ENCODE measurements at places on chromosomes 4 and X. TPM values are rescaled to one million over a fixed set of nuclear protein-coding genes. Genes with fewer than 3 reads are reported as not detected.

DNA sequence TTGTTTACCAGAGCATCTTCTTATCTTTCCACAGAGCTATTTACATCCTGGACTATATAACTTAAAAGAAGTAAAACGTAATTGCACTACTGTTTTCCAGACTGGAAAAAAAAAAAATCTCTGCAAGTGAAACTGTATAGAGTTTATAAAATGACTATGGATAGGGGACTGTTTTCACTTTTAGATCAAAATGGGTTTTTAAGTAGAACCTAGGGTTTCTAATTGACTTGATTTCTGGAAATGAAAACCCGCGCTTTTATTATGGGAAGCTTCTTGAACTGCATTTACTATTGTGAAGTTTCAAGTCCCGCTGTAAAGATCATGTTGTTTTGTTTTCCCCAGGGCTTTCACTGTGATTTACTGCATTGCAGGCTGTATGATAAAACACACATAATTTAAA lies 162.7 kb downstream of the STIM2 start:
- no peak for DNase-seq

GRCh38 chr4:8399298-8399697 lies 41.2 kb downstream of the ACOX3 start:
- no peak for DNase-seq

- no peak for DNase-seq
Observed at GRCh38 chr4:25753239-25753638, 97.6 kb downstream of the SLC34A2 start.

DNA sequence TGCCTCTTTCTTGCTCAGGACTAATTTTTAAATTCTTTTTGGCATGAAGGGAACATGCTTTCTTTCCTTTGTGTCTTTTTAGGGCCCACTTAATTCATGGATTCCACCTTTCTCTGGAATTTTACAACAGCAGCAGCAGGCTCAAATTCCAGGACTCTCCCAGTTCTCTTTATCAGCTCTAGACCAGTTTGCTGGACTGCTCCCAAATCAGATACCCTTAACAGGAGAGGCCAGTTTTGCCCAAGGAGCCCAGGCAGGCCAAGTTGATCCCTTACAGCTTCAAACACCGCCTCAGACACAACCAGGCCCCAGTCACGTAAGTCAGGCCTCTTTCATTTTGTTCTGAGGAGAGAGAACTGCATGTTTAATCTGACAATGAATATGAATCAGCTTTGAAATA lies 2.3 kb downstream of the ODAM start:
- DNase-seq = no peak

GRCh38 chrX:23803931-23804381 lies 21.0 kb downstream of the SAT1 start:
- DNase-seq = no peak

DNA sequence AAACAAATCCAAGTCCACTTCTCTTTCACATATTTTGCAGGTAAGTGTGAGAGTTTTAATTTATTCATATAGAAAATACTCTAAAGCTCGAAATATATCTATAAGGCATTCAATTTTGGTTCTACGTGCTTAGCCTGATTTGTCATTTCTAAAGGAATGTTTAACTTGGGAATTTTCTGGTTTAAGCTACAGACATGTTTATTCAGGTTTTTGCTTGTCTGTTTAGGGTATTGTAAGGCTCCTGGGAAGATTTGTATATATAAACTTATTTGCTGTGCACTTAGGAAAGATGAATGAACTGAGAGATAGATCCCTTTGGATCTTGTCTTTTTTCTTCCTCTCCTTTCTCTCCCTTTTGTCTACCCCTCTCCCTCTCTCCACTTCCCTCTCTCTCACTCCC lies 185.9 kb upstream of the NEIL3 start:
- DNase-seq = no peak

- DNase-seq = no peak
Observed at GRCh38 chr4:163895378-163896005, 401.0 kb downstream of the TMA16 start.

DNA sequence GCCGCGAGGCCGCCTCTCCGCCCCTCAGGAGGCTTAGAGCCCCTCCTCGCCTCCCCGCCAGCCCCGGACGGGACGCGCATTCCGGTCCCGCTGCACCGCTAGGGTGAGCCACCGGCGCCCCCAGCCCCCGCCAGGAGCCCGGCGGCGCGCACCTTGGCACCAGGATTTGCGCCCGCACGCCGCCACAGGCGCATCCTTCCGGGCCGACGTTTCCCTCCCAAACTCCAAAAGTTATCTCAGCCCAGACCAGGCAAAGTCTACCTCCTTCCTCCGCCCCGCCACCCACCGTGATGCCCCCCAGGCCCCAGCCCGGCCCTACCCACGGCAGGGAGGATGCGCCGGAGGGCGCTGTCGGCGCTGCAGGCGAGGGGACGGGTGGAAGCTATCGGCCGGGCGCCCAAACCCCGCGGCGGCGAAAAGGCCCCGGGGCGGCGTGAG lies 538 bp downstream of the SCML2 start:
- peak; percentile 54 for DNase-seq

GRCh38 chr4:113300471-113300928 lies 251.0 kb downstream of the ANK2 start:
- no peak for DNase-seq

CCDC158 gene
- 0.09 TPM for total RNA-seq

DNA sequence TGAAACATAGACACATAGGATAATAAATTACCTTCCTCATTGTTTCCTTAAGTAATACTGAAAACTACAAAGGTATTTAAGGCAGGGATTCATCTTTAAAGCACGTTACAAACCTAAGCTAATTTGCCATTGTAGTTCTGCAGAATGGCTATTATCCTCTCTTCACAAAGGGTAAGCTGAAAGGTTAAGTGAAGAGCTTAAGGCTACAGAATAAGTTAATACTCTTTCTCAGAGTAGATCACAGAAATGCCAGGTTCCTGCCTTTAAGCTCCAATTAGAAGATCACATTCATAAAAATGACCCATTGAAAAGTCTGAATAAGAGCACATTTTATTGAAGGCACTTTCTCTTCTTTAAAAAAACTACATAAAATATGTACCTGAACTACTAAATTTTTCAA lies 42.1 kb upstream of the PRDM5 start:
- no peak for DNase-seq

METAP1 gene
- 63.5 TPM for total RNA-seq

- no peak for DNase-seq
Observed at GRCh38 chrX:31580726-31581125, 508.9 kb upstream of the FTHL17 start.

DNA sequence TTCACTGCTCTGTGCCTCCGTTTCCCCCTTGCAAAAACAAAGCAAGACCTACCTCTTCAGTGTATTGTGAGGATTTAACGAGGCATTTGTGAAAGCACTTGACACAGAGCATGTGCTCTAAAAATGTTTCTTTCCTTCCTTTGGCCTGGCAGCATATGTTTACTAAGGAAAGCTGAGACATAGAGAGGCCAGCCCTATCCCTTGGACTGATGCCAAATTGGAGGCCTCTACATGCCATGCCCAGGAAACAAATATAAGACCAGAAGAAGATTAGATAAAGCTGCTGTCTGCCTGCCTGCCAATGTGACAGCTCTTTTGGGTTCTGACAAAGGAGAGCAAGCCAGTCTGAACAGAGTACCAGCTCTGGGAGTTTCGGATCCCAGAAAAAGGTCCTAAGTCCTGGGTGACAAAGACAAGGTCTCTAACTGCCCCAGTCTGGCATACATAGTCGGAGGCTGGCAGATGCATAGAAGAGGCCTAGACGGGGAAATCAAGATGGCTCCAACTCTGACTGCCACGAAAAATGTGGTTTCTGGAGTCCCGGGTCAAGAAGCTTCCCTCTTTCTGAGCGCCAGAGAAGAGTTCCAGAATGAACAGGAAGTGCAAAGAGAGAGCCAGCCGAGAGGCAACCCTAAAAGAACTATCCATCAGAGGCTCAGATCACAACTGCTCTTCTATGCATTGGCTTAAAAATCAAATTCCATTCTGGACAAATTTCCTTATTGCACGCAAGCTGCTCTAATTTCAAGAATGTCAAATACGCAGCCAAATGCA lies 25.8 kb downstream of the OTUD6A start:
- DNase-seq = no peak

- DNase-seq = no peak
Observed at GRCh38 chrX:121135488-121136207, 88.2 kb downstream of the GLUD2 start.

MTHFD2L gene
- total RNA-seq = 10.0 TPM

DNA sequence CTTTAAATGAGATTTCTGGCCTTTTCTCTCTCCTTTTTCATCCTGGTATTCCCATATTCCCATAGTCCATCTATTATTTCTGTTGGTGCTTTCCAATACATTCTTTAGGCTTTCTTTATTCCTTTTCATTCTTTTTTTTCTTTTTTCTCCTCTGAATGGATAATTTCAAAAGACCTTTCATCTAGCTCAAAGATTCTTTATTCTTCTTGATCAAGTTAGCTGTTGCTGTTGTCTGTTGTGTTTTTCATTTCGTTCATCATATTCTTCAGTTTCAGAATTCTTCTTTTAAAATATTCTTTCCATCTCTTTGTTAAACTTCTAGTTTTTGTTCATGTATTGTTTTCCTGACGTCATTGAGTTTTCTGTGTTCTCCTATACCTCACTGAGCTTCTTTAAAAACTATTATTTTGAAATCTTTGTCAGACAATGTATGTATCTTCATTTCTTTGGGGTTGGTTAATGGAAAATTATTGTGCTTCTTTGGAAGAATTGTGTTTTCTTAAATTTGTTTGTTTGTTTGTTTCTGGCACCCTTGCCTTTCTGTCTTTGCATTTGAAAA lies 30.2 kb downstream of the STK32B start:
- no peak for DNase-seq

GRCh38 chrX:136147976-136148375 lies 643 bp downstream of the FHL1 start:
- no peak for DNase-seq

GRCh38 chrX:53305219-53305995 lies 24.0 kb upstream of the IQSEC2 start:
- no peak for DNase-seq

DNA sequence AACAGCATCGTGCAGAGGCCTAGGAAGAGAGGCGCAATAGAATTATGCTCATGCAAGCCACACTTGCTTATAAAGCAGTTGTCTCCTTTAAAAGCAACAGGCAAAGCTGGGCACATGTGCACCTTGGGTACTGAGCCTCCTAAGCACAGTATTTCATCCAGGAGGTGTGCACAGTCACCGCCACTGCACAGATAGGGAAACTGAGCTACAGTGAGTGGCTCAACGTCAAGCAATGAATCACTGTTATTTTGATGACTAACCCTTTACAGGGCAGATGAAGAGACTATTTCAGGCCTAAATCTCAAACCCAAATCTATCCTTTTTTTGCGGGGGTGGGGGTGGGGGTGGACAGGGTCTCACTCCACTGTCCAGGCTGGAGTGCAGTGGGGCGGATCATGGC lies 42.3 kb downstream of the BCOR start:
- DNase-seq = no peak

PHKA2 gene
- 22.0 TPM for total RNA-seq

DNA sequence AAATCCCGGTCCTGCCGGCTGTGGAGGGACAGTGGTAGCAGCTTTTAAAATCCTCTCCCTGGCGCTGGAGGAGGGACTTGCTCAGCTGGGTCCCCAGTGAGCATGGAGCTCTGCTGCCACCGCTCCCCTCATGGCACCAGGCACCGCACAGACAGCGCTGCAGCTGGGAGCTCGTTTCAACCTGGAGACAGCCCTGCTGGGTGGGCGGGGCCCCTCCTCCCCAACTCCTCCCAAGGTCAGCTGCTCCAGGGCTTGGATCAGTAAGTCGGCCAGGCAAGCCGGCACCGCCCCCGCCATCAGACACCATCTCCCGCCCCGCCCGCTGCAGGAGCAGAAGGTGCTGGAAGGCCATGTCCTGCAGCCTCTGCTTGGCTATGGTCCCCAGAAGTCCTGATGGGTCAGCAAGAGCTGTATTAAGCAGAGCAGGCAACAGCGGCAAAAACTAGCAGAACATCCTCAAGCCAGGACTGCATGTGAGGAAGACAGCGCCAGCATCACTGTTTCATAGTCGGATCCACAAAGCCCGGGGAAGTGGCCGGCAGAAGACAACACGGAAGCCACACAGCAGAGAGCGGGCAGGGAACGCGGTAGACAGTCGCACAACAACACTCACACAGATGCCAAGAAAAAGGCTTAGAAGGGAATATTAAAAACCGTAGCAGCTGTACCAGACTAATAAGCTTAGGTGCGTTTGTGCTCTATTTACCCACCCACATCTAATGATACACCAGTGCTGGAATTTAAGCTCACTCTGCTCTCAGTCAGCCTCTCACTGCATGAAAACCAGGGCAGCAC lies 16.2 kb downstream of the ZFYVE28 start:
- DNase-seq = peak; percentile 99

L1CAM gene
- 19.9 TPM for total RNA-seq

CRMP1 gene
- 73.1 TPM for total RNA-seq

ETDB gene
- not detected for total RNA-seq

DNA sequence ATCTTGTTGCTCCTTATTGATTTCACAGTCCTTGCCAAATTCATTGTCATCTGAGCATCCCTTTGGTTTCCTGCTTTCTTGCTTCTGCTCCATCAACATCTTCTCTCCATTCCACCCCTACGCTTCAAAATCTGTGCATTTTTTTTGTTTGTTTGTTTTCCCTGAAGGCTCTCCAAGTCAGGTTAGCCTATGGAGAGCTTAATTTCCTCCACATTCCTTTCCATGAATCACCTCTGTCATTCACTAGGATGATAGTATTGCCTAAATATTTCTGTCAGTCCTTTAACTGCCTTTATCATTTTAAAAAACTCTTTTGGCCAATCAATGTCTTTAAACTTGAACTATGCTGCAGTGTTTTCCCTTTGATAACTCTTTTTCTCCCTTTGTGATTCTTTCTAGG lies 67.7 kb downstream of the PPARGC1A start:
- no peak for DNase-seq

GRCh38 chrX:39012621-39013111 lies 211.4 kb downstream of the MID1IP1 start:
- DNase-seq = no peak

ALB gene
- total RNA-seq = not detected

DNA sequence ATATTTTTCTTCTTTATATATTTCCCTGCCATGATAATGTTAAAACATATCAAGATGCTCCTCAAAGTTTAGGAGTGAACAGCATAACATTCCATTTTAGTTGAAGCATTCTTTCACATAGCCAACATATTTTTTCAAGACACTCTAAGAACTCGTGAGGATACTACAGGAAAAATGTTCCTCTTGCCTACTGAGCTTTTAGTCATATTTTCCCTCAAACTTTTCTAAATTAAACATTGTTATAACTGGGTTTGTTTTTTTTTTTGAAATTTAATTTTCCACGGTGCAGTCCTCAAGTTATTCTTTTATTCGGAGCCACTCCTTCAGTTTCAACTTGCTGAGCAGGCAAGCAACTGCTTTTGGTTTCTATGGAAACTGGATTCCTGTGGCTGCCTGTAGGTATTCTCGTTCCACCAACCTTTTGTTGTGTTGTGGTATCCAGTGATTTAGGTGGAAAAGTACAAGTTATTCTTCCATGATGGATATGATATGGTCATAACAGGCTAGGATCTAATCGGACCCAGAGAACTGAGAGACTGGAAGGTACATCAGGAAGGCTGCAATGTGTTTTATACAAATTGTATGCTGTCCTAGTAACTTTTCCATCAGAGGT lies 248.0 kb downstream of the TRIML1 start:
- DNase-seq = no peak

BEX5 gene
- 7.7 TPM for total RNA-seq

Measured in H9 (cell line).